Stimulated activated naive B cell treated with anti-CD40 and anti-IgM and Interleukin-4, amounts not matched to agents 10 μg/mL and 1 μg/mL and 100 μg/mL, for 72 hours (primary cell): ENCODE measurements at places on chromosomes 5 and 9.

- DNase-seq, result no peak
Observed at GRCh38 chr5:123178683-123179082, 89.6 kb downstream of the PRDM6 start.

GRCh38 chr5:65382582-65382981, 99.1 kb downstream of the ADAMTS6 start:
- no peak for DNase-seq

DNA sequence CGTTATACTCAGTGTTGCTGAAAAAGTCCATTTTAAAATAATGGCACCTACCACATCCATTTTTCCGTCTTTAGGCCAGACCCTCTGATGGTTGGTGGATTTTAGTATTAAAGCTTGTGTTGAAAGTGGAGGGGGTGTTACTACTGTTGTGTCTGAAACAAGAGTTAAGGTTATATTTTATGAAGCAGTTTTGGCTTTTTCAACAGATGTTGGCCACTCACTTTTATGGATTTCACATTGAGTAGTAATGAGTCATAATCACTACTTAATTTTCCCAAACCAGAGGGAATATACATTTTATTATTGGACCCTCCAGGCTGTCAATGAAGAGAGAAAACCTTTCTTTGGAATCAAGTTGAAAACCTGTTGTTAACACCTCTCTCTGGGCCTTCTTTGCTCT, 88.0 kb downstream of the TRIO start:
- no peak for DNase-seq

DNA sequence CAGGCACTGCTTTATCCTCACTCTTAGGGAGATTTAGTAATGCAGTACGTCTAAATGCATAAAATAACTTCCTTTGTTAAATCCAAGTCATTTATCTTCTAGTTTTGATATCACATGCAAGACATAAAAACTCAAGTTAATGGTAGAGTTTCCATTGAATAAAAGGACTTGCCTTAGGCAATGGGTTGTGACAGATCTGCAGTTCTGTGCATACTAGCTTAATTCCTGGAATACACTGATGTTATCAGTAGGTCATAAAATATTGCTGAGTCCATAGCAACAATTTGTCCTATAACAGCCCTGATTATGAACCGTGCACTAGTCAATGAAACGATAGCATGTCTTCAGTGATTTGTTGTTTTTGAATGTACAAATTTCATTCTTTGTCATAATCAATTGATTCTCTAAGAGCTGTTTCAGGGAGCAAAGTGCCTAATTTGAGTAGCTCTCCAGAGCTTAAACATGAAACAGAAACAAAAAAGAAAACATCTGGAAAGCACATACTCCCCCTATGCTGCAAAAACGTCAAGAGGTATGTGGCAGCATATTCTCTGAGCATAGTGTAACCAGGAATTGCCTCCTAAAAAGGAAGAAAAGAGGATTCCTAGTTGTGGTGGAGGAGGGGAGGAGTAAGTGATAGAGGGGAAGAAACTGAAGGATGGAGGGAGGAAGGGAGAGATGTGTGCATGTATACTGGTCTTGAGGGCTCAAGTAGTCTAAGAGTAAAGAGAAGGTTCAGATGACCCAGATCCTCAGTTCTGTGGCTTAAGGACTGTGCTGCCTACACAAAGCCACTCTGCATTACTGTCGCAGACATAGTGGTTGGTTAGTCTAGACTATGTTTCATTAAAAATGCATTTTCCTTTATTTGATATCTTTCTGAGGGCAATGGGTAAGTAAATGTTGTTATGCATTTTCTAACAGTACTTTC, 589.2 kb downstream of the PRR16 start:
- DNase-seq, result no peak

DNA sequence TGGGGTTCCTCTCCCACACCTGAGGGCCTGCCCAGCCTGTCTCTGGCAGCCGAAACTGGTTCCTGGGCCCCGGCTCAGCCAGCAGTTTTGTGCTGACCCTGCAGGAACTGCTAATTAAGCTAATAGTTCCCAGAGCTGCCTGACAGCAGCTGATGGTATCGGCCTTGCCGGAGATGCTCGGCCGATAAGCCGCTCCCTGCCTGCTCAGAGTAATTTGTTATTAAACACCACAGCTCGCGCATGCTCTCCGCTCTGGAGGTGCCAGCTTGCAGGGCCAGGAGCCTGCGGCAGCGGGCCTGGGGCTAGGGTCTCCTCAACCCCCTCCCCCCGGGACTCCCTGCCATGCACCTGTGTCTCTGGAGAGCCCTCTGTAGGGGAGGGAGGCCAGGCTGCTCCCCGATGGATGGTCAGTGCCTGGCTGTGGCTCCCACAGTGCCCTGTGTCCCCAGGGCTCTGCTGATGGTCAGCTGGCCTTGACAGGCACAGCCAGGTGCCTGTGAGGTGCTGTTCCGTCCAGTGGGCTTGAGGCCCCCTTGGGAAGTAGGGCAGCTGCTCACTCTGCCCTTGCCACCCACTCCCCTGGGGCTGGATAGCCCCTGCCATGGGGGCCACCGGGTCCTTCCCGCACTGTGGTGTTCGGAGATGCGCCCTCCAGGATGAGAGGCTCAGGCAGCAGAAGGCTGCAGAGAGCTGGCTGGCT, 41.7 kb downstream of the RXRA start:
- DNase-seq, result no peak

- no peak for DNase-seq
Observed at GRCh38 chr9:137408651-137409405, 14.1 kb downstream of the EXD3 start.

DNA sequence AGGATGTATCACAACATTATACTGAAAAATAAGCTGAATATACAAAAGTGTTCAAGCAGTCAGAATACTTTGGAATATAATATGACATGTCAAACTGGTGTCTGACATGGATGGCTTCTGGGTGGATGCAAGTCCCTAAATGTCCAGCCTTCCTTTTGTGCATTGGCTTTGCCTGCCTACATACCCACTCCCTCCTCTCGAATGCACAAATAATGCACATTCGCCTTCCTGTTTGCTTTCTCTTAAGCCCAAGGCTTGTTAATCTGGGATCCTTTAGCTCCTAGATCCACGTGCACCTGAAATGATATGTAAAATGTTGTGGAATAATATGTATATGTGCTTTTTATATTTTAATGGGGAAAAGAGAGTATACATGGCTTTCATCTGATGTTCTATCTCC, 12.9 kb upstream of the NPR2 start:
- DNase-seq, result no peak

DNA sequence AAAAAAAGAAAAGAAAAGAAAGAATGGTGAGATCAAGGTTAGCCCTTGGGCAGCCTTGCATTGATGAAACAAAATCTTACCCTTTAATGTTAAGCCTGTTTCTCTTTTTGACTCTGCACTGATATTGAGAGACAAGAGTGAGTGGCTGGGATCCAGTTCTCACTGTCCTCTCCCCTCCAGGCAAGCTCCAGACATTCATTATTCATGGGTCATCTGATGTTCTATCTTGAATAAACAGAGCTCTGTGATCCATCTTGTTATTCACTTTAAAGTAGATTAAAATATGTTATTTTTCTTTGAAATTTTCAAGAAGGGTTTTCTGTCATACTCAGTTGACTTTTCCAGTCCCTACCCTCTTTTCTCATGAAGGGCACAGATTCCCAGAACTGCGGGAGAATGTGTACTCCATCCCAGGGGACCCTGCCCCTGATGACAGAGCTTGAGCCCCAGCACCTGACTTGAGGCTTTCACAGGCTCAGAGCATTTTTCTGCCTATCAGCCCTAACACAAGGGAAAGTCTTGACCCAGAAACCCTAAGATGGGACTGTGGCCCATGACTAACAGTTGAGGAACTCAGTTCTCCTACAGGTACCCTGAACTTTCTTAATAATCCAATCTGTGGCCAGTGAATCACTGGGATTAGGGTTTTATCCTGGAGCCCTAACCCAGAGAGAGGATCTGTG, 24.1 kb downstream of the ACTL7B start:
- DNase-seq, result no peak

- no peak for DNase-seq
Observed at GRCh38 chr5:142319105-142319504, 5.7 kb downstream of the SPRY4 start.

DNA sequence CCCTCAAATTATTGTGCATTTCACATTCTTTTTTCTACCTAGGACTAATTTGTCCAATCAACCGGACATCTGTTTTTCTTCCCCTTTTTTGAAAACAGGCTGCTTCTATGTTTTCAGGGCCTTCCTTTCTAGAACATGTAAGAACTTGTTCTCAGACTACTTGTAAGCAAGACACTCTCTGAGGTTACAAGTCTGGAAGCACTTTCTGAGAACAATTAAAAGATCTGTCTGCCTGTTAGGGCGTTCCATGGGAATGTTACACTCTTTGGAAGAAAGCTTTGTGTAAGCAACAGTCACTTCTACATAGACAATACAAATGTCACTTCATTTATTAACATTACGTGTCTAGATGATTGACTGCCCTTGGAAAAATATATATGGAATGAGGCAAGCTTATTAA, 50.9 kb upstream of the HSPB3 start:
- no peak for DNase-seq

DNA sequence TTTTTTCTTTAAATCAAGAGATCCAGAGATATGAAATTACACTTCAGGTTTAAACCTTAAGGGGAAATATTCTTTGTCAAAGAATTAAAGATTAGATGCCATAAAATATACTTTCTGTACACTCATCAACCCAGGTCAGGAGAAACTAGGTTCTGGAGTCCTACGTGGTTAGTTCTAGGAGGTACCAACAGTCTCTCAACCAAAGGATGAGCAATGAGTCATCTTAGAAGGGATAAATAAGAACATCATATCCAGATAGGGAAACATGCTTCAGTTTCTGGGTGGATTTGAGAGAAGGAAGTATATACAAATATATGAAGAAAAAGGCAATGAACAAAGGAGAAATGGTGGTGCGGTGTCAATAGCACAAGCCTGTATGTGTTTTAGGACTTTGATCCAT, 98.2 kb downstream of the CSNK1G3 start:
- DNase-seq, result no peak

DNA sequence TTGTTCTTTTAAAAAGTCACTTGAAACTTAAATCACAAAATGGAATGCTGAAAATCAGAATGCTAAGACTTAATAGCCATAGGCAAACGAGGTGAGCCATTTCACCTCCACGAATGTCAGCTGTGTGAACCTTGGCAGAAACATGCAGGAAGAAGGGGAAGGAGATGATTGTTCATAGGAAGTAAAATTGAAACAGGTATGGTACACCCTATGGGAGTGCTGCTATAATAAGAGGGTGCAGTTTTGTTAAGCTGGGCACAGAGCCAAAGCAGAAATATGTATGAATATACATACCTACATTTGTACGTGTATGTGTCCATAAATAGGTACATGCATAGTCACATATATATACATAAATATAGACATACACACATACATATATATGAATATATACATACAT, 51.0 kb upstream of the SPINK5 start:
- no peak for DNase-seq

- no peak for DNase-seq
Observed at GRCh38 chr9:105116052-105116868, 128.2 kb upstream of the SLC44A1 start.

DNA sequence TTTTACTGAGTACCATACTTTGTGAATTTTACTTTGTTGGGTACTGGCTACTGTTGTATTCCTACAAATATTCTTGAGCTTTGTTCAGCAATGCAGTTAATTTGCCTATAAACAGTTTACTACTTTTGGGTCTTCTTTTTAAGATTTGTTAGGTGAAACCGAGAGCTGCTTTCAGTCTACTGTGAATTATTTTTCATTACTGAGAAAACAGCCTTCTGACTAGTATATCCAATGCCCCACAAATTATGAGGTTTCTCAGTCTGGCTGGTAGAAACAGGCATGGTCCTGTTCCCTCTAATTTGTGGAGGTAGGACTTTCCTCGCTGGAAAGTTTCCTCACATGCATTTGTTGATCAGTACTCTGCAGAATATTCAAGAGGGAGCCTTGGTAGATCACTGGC, 392.0 kb downstream of the ZSWIM6 start:
- DNase-seq, result no peak

DNA sequence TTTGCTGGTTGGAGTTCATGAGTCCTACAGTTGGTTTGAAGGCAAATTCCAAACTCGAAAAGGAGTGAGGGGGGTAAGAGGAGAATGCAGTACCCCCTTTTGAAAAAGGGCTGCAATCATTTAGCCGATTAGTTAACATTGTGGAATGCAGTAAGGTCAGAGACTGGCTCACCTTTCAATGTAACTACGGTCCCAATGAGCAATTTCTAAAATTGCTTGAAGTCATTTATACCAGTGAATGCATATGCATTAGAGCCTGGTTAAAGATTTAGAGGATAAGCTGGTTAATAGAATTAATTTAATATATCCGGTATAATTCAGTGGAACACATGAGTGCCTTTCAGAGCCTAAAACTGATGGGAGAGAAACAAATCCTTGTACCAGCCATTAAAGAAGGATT, 172.6 kb upstream of the PAPPA start:
- no peak for DNase-seq

GRCh38 chr5:61734966-61735365, 402.9 kb downstream of the ZSWIM6 start:
- no peak for DNase-seq

DNA sequence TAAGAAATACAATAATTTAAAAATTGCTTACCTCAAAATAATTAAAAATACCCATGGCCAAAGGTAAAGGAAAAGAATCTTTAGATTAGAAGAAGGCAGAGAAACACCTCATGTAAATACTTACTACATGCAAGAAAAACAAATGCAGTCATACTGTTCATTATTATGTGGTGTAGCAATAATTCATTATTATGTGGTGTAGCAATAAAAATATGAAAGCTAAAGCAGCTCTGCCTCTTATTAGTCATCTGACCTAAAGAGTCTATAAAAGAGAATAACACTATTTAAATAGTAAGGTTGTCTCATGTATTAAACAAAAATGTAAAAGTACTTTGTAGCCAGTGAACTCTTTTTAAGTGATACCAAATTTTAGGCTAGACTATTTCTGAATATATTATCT, 6.6 kb downstream of the DTWD2 start:
- DNase-seq, result no peak

DNA sequence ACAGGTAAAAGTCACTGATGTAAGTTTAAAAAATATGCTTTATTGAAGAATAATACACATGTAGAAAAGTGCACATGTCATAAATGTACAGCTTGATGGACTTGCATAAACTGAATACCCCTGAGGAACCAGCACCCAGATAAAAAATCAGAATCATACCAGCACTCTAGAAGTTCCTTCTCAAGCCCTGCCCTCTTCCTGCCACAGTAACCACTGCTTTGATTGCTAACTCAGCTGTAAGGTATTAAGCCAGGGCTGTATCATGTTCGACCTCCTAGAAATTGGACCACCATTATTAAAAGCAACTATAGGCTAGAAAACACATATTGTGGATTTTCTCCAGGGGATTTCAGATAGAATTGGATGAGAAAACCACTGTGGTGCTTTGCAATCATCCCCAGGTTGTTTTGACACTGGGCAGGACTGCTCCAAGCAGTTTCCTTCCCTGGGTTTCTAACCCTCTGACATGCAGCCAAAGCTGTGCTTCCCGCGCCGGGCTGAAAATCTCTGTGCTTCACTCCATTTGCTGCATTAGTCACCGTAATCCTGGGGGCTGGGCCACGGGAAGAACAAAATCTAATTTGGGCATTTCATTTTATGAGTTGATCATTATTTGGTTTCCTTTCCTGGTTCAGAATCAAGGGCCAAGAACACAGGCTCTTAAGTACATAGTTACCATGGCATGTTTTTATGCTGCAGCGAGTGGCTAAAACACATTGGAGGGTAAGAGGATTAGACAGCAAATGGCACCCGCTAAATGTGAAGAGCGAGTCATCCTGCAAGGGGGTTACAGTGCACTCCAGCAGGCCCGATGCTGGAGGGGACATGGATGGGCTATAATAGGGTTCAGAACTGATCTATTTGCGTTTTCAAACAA, 139.4 kb upstream of the IL12B start:
- DNase-seq, result no peak

GRCh38 chr5:25181249-25181648, 536.5 kb upstream of the CDH10 start:
- DNase-seq, result no peak
